Activated naive CD8-positive, alpha-beta T cell treated with anti-CD3 and anti-CD28 coated beads, Interleukin-2, amount 10 ng/mL, durations not matched to agents 7 days and 5 days (primary cell): ENCODE measurements at places on chromosomes 5 and 9. TPM values are rescaled to one million over a fixed set of nuclear protein-coding genes. Genes with fewer than 3 reads are reported as not detected.

DNA sequence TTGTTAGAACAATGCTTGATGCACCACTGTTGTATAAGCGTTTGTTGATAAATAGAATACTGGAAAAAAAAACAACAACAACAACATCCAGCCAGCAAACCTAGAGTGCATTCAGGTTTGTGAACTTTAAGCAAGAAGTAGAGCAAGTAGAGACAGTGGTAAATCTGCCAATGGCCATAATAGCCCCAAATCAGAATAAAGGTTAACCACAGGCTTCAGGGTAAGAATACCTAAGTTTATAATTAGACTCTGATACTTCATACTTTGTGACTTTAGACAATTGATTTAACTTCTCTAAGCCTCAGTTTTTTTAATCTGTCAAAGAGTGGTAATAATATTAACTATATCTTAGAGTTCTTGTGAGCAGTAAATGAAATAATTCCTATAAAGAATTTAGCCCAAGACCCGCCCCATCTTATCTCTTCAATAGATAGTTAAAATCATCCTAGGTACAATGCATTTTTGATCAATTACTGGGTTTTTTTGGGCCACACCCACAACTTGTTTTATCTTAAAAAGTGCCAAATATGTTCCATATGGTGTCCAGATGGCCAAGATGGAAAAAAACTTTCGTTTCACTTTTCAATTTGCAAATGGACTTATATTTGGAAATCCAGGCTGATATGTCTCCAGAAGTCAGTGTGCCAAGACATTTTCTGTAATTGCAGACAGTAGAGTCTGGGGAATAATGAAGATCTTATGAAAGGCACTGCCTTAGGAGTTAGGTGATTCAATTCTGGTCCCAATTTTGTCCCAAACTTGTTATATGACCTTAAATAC lies 24.5 kb upstream of the DPYSL3 start:
- no peak for DNase-seq

GRCh38 chr5:141717043-141717442 lies 35.0 kb upstream of the ARAP3 start:
- DNase-seq = no peak

GRCh38 chr5:131262953-131263541 lies 806 bp upstream of the CDC42SE2 start:
- DNase-seq = no peak

The SNCB gene
- 0.28 TPM for total RNA-seq

The TAS2R1 gene
- not detected for total RNA-seq

The PCDHB10 gene
- not detected for total RNA-seq
